ENCODE measurements at places on chromosomes 16 and 17.

GRCh38 chr16:82979406-82980111, 352.8 kb downstream of the CDH13 start:
- no peak for DNase-seq

GRCh38 chr17:6427279-6427781, 7.6 kb downstream of the AIPL1 start:
- no peak for DNase-seq

DNA sequence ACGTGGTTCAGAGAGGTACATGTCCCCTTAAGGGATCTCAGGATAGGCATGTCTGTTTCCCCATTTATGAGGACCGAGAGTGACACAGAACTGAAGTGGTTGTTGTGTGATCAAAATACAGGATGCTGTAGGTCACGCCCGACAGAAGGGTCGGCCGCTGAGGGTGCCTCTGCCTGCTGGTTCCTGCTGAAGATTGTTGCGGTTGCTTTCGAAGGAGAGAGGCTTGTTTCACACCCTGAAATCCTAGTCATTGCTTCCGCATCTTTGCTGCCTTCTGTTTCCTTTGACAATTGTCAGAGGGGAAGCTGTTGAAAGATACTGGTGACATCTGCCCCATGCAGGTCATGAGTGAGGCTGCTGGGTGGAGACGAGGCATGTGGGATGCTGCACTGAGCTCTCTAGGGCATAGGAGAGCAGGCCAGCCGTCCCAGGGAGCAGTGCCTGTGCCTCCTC, 3.8 kb upstream of the NAT9 start:
- peak; percentile 11 for DNase-seq

GRCh38 chr17:2075336-2076086, 20.6 kb downstream of the HIC1 start:
- DNase-seq, result no peak

DNA sequence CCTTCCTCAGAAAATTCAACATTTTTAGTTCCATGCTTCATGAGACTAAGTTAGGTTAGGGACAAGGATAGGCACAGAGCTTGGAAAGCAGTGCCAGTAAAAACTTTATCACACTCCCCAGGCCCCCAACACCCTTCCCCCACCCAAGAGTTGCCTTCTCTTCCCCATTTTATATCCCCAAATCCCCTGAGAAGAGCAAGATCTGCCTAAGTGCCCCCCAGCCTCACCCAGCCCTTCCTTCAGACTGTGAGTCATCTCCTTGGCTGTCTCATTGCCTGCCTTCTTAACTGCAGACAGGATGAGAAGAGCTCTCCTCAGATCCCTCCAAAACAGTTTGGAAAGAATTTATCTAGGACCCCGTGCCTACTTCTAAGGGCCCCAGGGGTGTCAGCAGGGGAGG, 55.8 kb downstream of the NEUROD2 start:
- no peak for DNase-seq

GRCh38 chr16:27718201-27719105, 168.5 kb downstream of the KATNIP start:
- no peak for DNase-seq

GRCh38 chr17:45824901-45825492, 19.7 kb upstream of the SPPL2C start:
- no peak for DNase-seq

- no peak for DNase-seq
These were observed 15.2 kb downstream of the CYB5D1 start for GRCh38 chr17:7873051-7873450.

- no peak for DNase-seq
These were observed 1.6 kb downstream of the FLOT2 start for GRCh38 chr17:28895794-28896447.

GRCh38 chr16:1775846-1776671, 3.1 kb upstream of the MRPS34 start:
- DNase-seq, result no peak

DNA sequence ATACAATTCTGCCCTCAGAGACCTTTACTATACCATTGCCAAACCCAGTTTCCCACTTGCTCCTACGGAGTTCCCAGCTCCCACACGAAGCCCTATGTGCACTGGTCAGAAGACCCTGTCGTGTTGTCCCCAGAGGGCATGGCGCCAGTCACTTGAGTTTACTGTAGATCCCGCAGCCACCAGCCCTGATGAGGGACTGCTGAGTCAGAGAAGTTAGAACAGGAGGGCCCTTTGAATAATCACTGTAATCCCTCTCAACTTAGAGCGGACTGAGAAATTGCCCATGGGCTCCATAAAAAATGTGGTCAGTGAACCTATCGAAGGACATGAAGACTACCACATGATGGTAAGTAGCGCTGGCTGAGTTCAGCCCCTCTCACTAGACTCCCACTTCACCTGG, 9.2 kb downstream of the UBFD1 start:
- no peak for DNase-seq

DNA sequence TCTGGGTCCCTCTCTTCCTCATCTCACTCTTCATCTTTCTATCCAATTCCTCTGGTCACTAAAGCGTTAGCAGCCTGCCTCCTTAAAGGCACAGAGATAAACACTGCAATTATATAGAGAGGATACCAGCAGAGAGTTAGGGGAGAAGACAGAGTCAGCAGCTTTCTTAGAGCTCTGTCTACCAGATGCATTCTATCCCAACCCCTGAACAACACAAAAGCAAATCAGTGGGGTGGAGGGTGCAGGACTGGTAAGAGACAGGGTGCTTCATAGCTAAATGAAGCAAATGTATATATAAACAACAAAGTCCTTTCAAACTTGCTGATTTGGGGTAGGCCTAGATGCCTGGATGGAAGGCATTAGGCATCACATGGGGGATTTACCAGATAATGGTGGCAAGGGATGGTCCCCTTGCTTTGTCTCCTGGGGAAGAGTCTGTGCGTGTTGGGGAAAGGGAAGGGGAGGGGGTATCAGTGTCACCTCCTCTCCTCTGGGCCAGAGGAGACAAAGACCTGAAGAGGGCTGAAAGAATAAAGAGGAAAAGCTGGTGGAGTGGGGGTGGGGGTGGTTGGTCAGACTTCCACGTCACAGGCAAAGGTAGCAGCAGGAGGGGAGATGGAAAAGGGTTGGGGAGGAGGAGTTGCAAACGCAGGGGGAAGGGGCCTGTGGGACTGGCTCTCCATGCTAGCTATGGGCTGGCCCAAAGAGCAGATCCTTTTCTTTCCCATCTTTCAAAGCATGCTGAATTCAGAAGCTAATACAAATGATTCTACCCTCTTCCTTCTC, 12.0 kb downstream of the HOXB4 start:
- DNase-seq, result no peak

DNA sequence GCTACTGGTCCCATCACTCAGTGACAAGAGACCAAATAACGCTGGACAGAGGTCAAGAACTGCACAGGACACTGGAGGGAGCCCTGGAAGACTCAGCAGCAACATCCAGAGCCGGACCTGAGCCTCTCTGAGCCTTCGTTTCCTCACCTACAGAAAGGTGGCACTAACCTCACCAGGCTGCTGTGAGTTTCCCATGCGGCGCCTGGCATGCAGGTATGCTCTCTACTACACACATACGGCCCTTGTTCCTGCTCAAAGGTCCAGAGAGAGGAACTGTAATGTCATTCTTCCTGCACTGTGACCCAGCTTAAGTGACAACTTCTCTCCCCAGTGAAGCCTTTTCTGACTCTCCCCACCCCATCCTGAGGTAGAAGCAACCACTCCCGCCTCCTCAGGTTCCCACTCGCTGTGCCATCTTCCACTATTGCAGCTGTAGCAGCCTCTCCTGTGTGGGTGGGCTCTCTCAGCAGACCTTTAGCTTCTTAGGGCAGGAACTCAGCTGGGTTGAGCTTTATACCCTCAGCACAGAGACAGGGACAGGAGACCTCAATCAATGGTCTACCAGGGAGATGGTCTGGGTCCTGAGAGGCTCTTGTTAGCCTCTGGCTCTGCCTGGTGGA, 43.9 kb upstream of the SREBF1 start:
- no peak for DNase-seq

GRCh38 chr16:8130197-8130596, 460.1 kb downstream of the TMEM114 start:
- DNase-seq, result no peak

- DNase-seq, result no peak
These were observed 41.4 kb upstream of the CLEC18A start for GRCh38 chr16:69909760-69910159.

GRCh38 chr17:80274331-80274730, 13.7 kb downstream of the RNF213 start:
- no peak for DNase-seq

GRCh38 chr16:57137566-57138273, 45.3 kb downstream of the CPNE2 start:
- DNase-seq, result no peak

- no peak for DNase-seq
These were observed 999.9 kb downstream of the KCNJ18 start for GRCh38 chr17:22692066-22692805.

DNA sequence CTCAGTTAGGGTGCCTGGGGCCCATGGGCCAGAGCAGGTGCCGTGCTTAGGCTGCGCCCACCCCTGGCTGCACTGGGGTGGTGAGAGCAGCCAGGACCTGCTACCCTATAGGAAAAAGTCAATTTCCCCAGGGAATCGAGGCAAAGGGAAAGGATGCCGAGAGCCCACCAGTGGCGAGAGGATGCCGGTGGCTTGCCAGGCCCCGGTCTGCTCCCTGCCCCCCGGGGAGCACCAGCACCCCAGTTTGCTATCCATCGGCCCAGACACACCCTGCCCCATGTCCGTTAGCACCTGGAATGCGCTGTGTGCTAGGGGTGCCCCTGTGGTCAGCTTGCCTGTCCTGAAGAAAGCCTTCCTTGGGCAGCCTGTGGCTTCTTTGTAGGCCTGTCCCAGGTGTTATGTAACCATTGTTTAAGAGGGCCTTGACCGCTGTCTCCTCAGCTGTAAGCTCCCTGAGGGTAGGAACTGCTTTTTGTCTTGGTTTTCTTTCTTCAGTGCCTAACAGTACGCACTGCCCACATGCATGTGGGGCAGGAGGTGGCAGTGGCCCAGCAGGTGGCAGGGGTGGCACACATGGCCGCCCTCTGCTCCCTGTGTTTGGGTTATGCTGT, 40.8 kb downstream of the NT5M start:
- no peak for DNase-seq

GRCh38 chr16:9966569-9967157, 215.6 kb downstream of the GRIN2A start:
- DNase-seq, result no peak

DNA sequence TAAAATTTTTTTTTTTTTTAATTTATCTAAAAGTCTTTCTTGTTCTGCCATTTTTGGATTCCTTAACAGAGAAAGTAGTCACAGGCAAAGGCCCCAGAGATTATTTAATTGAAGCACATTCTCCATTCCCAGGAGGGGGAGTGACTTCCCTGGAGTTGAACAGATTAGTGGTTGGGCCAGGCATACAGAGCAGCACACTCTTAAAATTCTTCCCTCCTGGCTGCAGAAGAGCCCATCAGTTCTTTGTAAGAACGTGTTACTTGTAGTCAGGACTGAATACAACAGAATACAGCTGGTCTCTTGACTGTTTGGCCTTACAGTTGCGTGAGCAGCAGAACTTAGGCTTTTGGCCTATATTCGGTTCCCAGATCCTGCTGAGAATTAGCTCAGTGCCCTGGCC, 1.8 kb downstream of the ALKBH5 start:
- DNase-seq, result no peak

GRCh38 chr16:90022209-90023077, 3.2 kb upstream of the DBNDD1 start:
- peak; percentile 59 for DNase-seq

- DNase-seq, result no peak
These were observed 36.5 kb downstream of the IRF8 start for GRCh38 chr16:85935391-85935973.

DNA sequence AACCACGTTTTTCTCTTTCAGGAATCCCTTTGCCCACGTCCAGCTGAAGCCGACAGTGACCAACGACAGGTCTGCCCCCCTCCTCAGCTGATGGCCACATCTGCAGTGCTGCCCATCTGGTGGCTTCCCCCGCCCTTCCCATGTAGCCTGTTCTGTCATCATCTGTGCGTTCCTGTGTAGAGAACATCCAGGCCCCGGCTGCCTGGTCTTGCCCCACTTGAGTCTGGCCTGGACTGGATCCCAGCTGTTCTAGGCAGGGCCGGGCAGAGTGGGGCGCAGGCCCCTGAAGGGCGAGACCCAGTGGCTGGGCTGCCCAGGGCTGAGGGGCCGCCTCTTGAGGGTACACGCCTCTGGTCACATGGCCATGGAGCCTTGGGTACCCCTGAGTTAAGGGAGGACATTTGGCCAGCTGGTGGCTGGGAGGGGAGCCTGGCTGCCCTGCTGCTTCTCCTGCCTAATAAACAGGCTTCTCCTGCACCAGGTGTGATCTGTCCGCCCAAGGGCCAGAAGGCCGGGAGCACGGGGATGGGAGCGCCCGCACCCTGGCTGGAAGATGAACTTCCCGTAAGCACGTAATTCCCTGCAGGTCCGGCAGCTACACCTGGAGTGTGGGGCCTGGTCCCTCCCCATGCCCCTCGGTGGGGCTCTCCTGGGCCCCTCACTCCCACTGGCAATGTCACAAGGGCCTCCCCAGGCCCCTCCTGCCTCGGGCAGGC, 49.4 kb upstream of the PVALEF start:
- DNase-seq, result no peak

DNA sequence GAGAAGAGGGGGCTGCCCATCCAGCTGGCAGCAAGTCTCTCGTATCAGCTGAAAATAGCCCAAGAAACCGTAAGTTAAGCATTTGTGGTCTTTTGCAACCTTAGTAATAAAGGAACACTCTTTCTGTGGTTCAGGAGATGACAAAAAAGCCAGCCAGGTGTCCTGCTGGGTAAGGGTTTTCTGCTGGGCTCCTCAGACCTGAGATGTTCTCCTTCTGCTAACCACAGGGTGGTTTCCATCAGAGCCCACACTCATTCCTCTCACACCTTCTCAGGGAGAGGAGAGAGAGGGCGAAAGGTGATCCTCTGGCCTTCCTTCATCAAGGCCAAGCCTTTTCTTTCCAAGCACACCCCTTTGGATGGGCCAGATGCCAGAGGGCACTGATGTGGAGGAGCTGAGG, 70.7 kb downstream of the TEX14 start:
- no peak for DNase-seq

GRCh38 chr17:38717139-38717745, 12.2 kb downstream of the MLLT6 start:
- no peak for DNase-seq

GRCh38 chr16:8869212-8869987, 594 bp upstream of the CARHSP1 start:
- no peak for DNase-seq

- no peak for DNase-seq
These were observed 43.4 kb downstream of the TAOK1 start for GRCh38 chr17:29433541-29433940.

GRCh38 chr17:44424828-44425461, 35.5 kb upstream of the ITGA2B start:
- no peak for DNase-seq

- peak; percentile 76 for DNase-seq
These were observed 24.9 kb downstream of the ACTG1 start for GRCh38 chr17:81487487-81488275.

DNA sequence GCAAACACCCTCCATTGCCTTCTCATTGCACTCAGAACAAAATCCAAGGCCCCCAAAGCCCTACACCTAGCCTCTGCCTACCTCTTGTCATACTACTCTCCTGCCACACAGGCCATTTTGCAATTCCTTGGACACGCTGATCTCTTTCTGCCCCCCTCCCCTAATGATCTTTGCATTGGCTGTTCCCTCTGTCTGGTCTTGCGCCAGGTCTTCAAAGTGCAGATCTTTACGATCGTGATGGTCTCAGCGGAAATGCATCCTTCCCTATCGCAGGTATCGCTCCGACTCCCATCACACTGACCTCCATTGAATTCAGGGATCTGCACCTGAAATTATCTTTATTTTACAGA, 777 bp upstream of the MOSMO start:
- DNase-seq, result no peak

Data from stimulated activated CD4-positive, alpha-beta T cell treated with anti-CD3 and anti-CD28 coated beads, Interleukin-1b, Interleukin-23, amount 100 ng/mL, for 1 hour (primary cell).